ENCODE measurements at places on chromosomes 12 and 14.

GRCh38 chr12:69469854-69470188 lies 367 bp upstream of the FRS2 start:
- DNase-seq, result no peak

GRCh38 chr12:46154221-46154985 lies 114.4 kb downstream of the SLC38A1 start:
- DNase-seq, result no peak

DNA sequence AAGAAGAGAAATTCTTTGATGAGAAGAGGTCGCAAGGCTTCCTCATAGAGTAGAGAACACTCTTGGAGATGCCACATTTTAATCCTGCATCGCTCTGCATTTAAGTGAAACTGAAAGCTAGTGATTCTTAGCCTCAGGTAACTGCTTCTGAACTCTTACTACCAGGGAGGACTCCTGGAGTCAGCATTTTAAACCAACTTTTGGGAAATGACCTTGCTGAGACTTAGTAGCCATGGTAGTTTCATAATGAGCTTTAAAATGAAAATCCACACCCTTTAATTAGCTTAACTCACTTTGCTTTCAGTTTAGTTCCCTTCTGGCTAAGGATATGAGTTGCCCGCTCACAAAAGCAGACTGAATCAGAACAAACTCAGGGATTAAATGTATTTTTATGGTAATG lies 80.3 kb downstream of the SYNE2 start:
- DNase-seq, result no peak

GRCh38 chr14:69226736-69227135 lies 33.2 kb upstream of the GALNT16 start:
- DNase-seq, result no peak

DNA sequence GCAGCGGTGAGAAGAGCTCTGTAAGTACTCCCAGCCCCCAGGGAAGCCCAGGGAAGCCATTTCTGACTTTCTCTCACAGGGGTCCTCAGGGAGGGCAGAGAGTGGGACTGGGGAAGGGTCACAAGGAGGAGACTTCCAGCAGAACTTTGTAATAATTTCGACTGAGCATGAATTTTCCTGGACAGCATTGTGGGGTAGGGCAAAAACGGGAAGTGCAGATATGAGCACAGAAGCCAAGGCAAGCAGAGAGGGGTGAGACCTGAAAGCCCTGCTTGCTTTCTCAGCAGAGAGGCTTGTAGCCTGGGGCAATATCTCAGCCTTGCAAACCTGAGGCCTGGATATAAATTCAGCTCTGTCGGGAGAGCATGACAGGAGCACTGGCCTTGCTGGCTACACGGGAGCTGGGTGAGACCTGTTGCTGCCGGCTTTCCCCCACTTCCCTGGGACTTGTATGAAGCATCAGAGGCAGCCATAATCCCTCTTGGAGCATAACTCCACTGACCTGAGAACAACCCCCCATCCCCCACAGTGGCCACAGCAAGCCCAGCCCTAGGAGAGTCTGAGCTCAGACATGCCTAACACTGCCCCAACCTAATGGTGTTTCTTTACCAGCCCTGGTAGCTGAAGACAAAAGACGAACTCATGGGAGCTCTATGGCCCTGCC lies 9.8 kb upstream of the IQSEC3 start:
- no peak for DNase-seq

DNA sequence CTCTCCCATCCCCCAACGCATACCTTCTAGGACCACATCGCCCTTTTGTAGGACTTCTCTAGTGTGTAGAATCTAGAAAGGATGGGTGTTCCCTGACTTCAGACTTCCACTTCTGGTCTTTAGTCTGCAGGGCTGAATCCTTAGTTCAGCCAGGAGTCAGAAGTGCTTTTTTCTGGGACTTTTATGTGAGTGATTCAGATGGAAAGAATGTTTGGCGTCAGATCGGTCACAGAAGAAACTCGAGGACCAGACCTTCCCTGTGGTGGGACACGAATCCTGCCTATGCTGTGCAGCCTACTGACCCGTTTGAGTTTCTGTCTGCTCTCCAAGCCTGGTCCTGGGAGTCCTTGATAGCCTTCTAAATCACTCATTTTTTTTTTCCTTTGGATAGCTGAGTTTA lies 165.4 kb upstream of the SSTR1 start:
- DNase-seq, result no peak

DNA sequence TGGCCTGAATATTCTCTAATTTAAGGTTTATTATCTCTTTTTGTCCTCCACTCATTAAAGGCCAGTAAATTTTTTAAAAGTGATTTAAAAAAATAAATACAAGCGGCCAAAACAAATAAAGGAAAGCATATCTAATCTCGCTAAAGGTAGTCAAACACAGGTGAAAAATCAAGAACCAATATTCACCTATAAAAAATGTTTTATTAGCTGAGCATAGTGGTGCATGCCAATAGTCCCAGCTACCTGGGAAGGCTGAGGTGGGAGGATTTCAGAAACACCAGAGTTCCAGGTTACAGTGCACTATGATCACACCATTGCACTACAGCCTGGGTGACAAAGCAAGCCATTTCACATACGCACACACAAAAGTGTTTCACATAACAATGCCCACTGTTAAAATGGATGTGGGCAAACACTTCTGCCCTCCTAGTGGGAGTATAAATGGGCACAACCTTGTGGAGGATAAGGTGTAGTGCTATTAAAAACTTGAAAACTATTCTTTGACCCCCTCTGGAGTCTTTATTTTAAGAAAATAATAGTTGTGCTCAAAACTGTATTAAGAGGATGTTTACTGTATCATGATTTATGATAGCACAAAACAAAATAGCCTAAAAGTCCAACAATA lies 32.7 kb upstream of the NAP1L1 start:
- DNase-seq, result no peak

DNA sequence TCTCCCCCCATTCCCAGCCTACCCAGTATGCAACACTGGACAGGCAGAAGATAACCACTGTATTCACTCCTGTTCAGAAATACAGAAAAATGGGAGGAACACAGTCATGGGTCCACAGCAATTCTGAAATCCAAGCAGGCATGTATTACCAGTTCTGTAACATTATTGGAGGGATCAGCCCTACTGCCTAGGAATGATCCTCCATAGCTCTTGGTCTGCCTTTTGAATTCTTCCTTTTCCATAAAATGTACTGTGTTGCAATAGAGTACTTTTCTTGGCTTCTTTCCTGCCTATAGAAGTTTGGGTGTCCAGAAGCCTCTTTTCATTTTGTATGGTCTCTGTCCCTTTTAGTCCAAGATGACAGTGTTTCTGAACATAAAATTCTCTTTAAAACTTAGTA lies 46.5 kb downstream of the SPATS2 start:
- no peak for DNase-seq

GRCh38 chr12:124448241-124448954 lies 119.0 kb downstream of the NCOR2 start:
- no peak for DNase-seq

- no peak for DNase-seq
Measured at GRCh38 chr14:78950649-78951048, 780.5 kb downstream of the NRXN3 start.

DNA sequence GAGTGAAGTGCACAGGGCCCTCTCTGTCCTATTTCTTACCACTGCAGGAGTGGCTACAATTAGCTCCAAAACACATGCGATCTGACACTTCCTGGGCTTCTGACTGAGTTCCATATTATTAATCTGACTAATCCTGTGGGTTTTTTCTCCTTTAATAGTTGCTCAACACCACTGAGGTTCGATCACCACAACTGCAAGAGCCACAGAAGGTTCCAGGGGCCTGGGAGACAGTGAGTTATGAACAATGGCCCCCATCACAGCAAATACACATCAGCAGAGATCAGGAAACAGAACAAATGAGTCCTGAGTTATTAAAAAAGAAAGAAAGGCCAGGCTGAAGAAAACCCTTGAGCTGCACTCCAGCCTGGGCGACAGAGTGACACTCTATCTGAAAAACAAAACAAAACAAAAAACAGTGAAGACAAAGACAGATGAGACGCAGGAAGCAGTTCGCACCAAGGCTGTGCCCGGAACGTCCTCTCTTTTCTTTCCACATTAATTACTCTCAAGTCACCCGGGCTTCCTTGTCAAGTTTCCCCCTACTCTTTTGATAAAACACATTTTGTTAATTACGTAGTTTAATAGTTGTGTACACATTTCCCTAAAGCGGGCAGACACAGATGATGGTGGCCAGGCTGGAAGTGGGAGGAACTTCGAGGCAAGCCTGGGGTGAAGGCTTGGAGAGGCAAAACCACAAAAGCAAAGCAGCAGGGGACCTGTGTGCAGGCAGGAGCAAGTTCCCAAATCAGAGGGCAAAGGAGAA lies 42.7 kb downstream of the CDC42BPB start:
- no peak for DNase-seq

GRCh38 chr12:54853933-54854538 lies at the start of gene MUCL1:
Gene MUCL1, plus strand, starts transcription at chr12:54854516. Its CDS starts 67 bp downstream, at chr12:54854583.
- peak; percentile 13 for DNase-seq

DNA sequence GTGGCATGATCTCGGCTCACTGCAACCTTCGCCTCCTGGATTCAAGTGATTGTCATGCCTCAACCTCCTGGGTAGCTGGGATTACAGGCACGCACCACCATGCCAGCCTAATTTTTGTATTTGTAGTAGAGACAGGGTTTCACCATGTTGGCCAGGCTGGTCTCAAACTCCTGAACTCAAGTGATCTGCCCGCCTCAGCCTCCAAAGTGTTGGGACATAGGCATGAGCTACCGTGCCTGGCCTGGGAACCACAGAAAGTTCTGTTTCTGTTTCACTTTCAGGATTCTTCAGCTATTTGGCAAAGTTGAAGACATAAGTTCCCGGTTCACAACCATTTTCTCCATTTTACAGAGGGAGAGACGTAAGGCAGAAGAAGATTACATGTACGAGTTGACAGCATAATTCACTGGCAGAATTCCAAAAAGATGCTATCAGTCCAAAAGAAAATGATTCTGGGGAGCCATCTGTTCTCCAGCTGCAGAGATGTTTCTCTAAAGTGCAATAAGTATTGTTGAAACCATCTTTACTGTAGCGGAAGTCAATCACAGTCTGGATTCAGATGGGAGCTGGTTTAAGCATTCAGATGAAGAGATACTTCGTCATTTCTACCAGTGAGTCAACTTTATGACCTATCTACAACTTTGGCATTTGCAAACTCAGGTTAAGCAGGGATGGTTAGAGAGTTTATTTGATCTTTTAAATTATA lies 8.1 kb upstream of the RNF34 start:
- no peak for DNase-seq

GRCh38 chr12:121894633-121895032 lies 6.0 kb downstream of the PSMD9 start:
- peak; percentile 69 for DNase-seq

- DNase-seq, result no peak
Measured at GRCh38 chr14:87034680-87035079, 958.3 kb downstream of the GALC start.

DNA sequence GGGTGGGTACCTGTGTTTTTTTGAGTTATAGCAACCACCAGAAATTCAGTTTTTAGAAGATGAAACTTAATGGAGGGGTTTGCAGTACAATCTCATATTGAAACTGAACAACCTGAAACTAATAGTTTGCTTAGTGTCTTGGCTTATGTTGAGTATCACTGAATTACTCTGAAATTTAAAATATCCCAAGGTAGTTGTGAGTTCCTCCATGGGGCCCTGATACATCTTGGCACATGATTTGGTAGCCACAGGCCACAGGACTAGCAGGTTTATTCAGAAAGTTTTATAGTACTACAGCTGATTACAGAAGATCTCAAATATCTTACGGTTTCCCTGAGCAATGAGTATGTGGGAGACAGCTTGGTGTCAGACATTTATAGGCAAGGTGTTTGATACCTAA lies 10.4 kb downstream of the PTGES3 start:
- no peak for DNase-seq
